ENCODE measurements at places on chromosomes 12 and 14.

DNA sequence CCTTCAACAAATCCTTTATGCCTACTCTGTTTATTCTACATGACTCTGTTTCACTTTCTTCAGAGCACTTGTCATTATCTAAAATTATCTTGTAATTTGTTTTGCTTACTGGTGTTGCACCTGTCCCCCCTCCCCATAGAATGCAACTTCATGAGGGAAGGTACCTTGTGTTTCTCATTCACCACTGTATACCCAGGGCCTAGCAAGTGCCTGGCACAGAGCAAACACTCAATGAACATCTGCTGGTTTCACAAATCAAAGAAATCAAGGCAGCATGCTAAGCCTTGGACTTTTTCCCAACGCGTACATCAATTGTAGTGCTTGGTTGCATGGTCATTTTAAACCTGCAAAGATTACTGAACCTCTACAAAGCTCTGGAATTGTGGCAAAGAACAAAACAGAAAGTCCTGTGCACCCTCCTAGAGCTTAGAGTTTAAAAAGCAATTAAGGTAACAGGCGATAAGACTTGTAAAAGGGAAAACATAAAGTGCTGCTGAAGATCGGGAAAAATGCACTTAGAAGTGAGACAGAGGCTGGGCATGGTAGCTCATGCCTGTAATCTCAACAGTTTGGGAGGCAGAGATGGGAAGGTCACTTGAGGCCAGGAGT lies 479.1 kb downstream of the MED13L start:
- no peak for DNase-seq

- DNase-seq, result no peak
Observed at GRCh38 chr14:67480011-67480410, 8.5 kb downstream of the TMEM229B start.

GRCh38 chr14:79379266-79379665 lies 832.0 kb downstream of the DIO2 start:
- DNase-seq, result no peak

DNA sequence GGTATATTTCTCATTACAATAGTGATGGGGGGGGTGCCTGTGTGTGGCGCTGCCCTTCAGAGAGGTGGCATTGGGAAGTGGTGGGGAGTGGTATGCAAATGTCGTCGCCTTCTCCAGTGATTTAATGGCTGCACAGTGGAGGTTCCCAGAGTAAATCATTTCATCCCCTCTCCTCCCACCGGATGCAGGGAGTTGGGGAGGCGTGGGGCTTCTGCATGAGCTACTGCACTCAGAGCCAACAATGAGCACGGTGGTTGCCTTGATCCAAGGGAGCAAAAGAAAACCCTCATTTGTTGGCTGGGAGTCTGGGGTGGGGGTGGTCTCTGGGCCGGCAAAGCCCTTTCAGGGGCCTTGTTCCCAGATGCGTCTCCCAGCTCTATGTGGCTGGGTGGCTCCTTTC lies 124.3 kb downstream of the AACS start:
- no peak for DNase-seq

DNA sequence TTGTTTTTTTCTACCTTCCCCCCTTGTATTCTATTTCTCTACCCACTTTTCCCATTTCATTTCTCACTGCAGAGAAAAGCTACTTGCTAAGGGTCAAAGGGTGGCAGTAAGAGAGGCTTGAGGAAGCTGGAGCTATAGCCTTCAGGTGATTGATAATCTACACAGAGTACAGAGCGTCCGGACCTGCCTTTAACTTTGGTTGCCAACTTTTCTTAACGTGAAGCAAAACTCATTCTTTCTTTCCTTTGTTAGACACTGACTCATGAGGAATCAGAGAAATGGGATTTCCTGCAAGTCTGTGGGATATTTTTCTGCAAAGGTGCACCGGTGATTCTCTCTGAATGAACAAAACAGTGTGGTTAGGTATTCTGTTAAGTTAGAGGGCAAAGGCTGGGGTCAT lies 133.3 kb downstream of the RMST start:
- DNase-seq, result no peak

- DNase-seq, result no peak
Observed at GRCh38 chr12:3236345-3237187, 159.4 kb downstream of the TSPAN9 start.

DNA sequence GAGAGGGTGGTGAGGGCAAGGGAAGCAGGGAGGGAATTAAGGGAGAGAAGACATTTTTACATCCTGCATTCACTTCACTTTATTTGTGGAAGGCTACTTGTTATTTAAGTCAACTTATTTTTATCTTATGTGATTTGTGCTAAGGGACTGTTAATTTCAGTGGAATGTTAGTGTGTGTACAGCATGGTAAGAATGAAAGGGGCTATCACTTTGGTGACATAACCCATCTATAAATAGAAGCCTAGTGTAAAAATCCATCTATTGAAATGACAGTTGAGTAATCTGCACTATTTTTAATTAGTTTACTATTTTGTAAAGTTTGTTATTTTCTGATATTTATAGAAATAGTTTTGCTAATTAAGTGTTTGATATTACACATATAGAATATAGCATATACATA lies 16.8 kb upstream of the CHPT1 start:
- DNase-seq, result no peak

DNA sequence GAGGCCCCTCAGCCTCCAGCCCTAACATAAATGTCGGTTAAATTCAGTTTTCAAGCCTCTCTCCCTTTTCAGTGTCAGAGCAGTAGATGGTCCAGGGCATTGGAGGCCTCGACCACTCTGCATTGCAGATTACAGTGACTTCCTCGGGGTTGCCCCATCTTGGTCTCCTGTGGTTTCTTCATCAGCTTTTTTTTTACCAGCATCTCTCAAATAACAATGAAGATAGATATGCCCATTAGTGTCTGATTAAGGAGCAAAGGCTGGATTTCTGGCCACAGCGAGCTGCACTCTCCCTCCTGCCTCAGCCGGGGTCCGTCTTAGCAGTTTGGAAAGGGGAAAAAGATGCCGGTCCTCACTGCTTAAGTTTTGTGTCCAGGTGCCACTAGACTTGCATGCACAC lies 49.7 kb downstream of the C14orf132 start:
- no peak for DNase-seq

- DNase-seq, result no peak
Observed at GRCh38 chr12:48237162-48237561, 34.1 kb upstream of the OR10AD1 start.

DNA sequence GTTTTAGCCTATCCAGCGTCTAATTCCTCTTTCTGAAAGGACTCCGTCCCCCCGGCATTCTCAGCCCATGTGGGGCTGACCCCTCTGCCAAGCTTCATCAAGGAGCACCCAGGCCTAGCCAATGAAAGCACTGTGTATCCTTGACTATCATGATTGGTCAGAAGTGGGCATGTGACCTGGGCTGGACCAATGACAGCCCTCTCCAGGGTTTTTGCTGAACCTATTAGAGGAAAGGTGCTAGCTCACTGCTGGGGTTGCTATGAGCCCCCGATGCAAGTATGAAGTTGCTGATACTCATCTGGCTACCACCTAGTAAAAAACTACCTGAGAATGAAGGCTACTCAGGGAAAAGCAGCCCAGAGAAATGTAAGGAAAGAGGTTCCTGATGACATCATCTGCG lies 68.1 kb downstream of the LRRC74A start:
- no peak for DNase-seq

DNA sequence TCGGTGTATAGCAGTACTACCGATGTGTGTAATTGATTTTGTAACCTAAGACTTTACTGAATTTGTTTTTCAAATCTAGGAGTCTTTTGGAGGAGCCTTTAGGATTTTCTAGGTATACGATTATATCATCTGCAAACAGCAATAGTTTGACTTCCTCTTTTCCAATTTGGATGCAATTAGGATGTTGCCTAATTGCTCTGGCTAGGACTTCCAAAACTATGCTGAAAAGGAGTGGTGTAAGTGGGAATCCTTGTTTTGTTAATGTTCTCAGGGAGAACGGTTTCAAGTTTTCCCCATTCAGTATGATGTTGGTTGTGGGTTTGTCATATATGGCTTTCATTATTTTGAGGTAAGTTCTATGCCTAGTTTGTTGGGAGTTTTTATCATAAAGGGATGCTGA lies 171.6 kb upstream of the PDE3A start:
- no peak for DNase-seq

DNA sequence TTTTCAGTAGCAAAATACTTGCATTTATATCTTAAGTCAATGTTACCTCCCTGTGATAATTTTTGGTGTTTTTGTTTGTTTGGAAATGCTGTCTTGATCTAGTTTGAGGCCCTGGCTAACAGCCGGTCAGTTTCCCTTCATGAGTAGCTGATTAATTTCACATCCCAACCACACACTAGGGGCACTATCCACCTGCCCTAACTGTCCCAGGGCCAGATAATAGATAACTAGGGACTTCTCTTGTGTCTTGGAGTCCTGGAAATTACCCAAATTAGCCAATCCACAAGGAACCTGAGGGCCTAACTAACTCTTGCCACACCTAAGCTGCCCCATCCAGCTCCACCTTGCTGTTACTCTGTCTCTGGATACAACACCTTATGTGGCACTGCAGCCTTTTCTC lies 399.9 kb downstream of the FOXG1 start:
- no peak for DNase-seq

GRCh38 chr12:111033281-111034082 lies 113.1 kb upstream of the MYL2 start:
- no peak for DNase-seq

GRCh38 chr12:6463858-6464257 lies 6.6 kb downstream of the VAMP1 start:
- DNase-seq, result no peak

- DNase-seq, result no peak
Observed at GRCh38 chr12:52573743-52574142, at the start of gene KRT74. Gene KRT74 (minus strand): TSS chr12:52573843. CDS start chr12:52573777, 66 bp downstream.
